Glomerular endothelial cell (primary cell): ENCODE measurements at places on chromosomes 16 and 17.

- DNase-seq, result no peak
These were observed 31.9 kb downstream of the ARHGAP23 start for GRCh38 chr17:38460082-38460715.

DNA sequence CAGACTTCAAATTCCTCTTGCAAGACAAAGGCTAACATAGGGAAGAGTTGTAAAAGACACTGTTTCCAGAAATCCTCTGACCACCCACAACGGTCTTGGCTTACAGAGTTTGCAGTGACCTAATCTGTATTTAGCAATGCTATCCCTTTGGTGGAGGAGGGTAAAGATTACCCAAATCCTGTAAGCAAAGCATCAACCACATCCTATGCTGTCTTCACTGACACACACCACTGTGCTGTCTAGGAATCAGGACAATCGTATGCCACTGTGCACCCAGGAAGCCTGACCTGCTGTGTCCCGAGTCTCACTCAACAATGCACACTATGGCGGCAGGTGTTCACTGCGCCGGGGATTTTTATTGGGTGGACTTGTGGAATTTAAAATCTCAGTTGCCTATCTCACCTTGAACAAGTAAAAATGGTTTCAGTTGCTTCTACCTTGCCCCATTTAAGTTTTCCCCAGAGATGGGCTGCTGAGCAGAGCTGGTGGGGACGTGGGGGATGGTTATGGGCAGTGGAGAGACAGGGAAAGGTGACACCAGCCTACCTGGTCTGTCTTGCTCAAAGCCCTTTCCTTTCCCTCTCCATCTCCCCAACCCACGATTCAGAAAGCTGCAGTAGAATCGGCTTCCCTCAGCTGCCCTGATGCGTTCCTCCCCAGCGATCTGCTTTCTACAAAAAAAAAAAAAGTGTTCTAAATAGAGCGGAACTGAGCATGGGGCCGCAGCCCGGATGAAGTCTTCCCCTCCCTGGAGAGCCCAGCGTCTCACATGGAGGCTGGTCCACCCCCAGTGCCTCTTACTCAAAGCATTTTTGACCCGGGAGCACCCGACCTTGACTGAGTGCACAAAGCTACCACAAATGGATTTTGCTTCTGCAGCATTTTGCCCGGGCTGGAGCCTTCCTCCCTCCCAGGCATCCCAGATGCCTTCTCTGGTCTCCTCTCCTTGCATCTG lies 271.5 kb downstream of the SOX9 start:
- DNase-seq, result no peak

DNA sequence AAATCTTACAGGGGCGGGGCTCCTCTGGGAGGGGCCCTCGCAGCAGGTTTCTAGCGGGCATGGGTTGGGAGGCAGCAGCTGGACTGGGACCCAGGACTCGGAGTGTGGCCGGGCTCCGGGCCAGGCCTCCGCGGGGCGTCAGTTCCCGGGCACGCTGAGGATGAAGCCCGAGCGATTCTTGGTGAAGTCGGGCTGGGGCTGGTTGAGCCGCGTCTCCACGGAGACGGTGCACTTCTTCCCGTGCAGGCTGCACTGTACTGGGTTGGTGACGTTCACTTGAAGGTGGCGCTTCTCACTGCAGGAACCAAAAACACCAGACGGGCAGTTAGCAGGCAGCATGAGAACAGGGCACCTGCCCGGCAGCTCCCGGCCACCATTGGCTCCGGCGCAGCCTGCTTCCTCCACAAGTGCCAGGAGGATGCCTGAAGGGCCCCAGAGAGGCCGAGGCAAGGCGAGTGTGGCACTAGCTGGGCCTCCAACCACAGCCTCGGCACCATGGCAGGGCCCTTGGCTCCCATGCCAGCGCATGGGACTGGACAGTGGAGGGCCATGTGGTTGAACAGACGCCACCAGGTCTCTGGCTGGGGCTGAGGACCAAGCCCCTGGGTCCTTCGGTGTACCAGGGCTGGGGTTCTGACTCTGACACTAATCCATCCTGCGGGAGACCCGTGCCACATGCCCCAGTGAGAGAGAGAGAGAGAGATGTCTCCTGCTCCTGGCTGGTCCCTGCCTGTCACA lies 8.0 kb downstream of the CDK5R1 start:
- DNase-seq, result no peak

DNA sequence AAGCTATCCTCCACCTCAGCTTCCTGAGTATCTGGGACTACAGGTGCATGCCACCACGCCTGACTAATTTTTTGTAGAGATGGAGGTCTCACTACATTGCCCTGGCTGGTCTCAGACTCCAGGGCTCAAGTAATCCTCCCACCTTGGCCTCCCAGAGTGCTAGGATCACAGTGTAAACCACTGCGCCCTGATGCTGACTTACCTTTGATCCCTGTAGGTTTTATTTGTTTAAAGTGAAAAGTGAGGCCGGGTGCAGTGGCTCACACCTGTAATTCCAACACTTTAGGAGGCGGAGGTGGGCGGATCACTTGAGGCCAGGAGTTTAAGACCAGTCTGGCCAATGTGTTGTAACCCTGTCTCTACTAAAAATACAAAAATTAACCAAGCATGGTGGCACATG lies 8.7 kb downstream of the PSKH1 start:
- no peak for DNase-seq

GRCh38 chr17:66255527-66255971 lies 26.3 kb upstream of the APOH start:
- DNase-seq, result no peak

DNA sequence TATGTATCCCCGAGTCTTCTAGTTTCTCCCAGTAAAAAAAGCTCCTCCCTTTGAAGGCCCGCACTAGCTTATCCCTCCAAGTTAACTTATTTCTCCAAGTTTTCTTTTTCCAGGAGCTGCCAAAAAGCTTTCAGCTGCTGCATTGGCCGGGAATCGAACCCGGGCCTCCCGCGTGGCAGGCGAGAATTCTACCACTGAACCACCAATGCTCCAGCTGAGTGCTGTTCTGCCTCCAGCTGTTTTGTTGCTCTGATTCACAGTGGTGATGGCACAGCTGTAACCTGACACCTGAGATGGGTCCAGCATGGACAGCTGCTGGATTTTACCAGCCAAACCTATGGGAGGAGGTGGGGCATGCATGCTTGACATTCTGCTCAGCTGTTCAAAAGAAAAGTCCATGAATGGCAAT lies 22.1 kb downstream of the VAC14 start:
- DNase-seq, result no peak

- no peak for DNase-seq
These were observed 70.2 kb downstream of the SPAG9 start for GRCh38 chr17:51050291-51051033.

GRCh38 chr16:15961571-15962090 lies 12.2 kb downstream of the ABCC1 start:
- no peak for DNase-seq

GRCh38 chr17:32588982-32589381 lies 102.2 kb downstream of the CDK5R1 start:
- DNase-seq, result no peak

DNA sequence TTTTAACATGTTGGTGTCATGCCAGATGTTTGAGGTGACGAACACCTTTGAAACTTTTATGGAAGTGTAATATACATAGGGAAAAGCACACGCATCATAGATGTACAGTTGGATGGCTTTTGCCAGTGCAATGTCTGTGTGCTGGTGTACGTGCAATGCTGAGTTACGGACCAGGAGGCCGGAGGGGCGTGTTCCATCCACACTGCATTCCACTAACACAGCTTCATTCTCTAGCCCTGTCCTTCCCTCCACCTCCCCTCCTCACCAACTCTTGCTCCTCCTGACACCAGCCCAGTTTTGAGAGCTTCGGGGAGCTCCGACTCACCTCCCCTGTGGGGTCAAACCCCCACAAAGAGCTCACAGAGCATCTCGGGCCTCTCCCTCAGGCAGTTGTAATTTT lies 358.8 kb downstream of the C16orf95 start:
- no peak for DNase-seq

GRCh38 chr16:58665200-58665599 lies 19.4 kb downstream of the SLC38A7 start:
- DNase-seq, result no peak

GRCh38 chr17:35694906-35695305 lies 36.5 kb upstream of the RASL10B start:
- DNase-seq, result no peak

DNA sequence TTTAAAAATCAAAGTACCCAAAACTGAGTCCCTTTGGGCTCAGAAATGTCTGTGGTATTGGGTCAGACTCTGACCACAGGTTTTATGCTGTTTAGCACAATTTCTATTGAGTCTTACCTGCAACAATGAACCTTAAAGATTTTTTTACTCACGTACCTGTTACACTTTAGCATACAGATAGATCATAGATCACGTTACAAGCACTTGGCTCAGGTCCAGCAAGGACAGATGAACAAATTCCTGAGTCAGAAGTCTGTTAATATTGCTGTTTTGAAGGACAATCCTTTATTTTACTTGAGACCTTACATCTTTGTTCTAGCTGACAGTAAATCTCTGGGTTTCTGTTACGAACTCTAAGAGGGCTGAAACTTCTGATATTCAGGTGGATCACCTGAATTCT lies 12.8 kb downstream of the SLC7A6OS start:
- no peak for DNase-seq

- DNase-seq, result no peak
These were observed 30.1 kb downstream of the DNAH9 start for GRCh38 chr17:11628374-11628773.

GRCh38 chr16:20675488-20676267 lies 21.8 kb downstream of the ACSM1 start:
- DNase-seq, result no peak

- no peak for DNase-seq
These were observed 23.6 kb downstream of the BAHCC1 start for GRCh38 chr17:81418710-81419318.

- no peak for DNase-seq
These were observed 66.0 kb downstream of the SMPD3 start for GRCh38 chr16:68382296-68382718.

- DNase-seq, result no peak
These were observed 412 bp downstream of the EPN2 start for GRCh38 chr17:19237389-19238166.

DNA sequence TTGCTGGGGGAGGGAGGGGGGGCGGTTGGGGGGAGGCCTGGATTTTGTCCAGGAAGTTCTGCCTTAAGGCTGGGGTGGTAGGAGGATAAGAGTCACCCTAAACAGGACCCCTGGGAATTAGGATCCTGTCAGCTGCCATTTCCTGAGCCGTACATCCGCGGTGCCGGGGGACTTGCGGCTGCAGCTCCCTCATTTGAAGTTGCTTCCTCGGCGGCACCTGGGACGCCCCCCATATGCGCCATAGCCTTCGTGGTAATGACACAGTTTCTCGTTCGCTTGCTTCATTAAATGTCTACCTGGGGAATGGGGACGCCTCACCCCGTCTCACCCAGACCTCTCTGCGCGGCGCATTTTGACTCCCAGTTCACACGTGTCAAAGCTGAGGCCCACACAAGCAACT lies 55.1 kb upstream of the PABPN1L start:
- DNase-seq, result no peak
